Pulmonary artery endothelial cell (primary cell): ENCODE measurements at places on chromosomes 3 and 15. TPM values are rescaled to one million over a fixed set of nuclear protein-coding genes. Genes with fewer than 3 reads are reported as not detected.

- peak; percentile 5 for DNase-seq
Measured at GRCh38 chr3:190012314-190012782, 108.3 kb downstream of the P3H2 start.

GRCh38 chr3:135929670-135930069, 35.9 kb upstream of the PPP2R3A start:
- DNase-seq, result no peak

GRCh38 chr3:52897130-52898122, at the start of gene STIMATE:
Gene STIMATE (minus strand): TSS chr3:52897548. CDS start chr3:52897450, 98 bp downstream.
- no peak for DNase-seq

DNA sequence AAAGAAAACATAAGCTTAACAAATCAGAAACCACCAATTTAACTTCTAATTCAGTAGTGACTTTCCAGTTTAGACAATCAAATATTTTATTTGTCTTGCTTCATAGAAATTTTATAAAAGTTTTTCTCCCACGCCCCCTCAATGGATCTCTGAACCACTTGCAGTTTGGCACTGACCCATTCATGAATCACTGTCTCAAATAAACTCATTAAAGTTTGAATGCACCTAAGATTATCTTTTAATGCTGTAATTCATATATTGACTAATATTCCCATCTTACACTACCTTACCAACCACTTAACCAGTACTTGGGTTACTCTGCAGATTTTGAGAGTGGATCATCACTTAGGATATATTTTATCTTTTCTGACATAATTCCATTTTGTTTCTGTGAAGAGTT, 880.2 kb downstream of the OTOL1 start:
- no peak for DNase-seq

DNA sequence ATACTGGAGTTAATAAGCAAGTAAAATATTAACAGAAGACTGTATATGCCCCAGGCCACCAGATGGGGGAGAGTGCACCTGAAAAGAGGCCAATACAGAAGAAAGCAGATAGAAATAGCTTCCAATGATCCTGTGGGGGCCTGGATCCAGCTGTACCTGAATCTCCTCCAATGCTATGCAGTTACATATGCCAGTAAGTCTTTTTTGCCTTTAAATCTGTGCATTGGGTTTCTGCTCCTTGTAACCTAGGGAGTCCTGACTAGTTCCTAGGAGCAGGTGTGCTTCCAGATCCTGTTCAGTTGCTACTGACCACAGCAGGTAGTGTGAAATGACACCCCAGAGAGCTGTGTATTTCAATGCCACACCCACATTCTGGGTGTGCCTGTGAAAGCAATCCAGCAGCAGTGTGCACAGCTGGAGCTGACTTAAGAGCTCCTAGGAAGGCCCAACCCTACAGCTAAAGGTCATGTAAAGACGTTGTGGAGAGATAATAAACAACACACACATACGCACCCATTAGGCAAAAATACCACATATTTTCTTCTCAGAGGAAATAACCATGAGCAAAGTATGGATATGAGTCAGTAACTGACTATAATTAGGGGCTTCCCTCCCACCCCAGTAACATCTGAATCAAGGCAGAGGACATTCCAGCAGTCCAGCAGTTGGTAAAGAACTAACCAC, 62.2 kb upstream of the AKAP13 start:
- DNase-seq, result no peak

GRCh38 chr3:51401735-51402134, 10.7 kb downstream of the RBM15B start:
- no peak for DNase-seq

- no peak for DNase-seq
Measured at GRCh38 chr3:86814918-86815655, 175.9 kb downstream of the VGLL3 start.

- no peak for DNase-seq
Measured at GRCh38 chr3:185779461-185779860, 45.4 kb downstream of the IGF2BP2 start.

- DNase-seq, result no peak
Measured at GRCh38 chr3:184160456-184160855, 5.3 kb downstream of the DVL3 start.

- DNase-seq, result no peak
Measured at GRCh38 chr3:113021471-113021870, 30.7 kb downstream of the GTPBP8 start.

- no peak for DNase-seq
Measured at GRCh38 chr3:82558081-82558480, 796.6 kb upstream of the GBE1 start.

GRCh38 chr3:88641033-88641604, 466.3 kb upstream of the EPHA3 start:
- DNase-seq, result no peak

GRCh38 chr15:71566226-71566625, 244.1 kb upstream of the NR2E3 start:
- DNase-seq, result no peak

GRCh38 chr15:29867241-29868000, 45.2 kb upstream of the TJP1 start:
- no peak for DNase-seq

- peak; percentile 10 for DNase-seq
Measured at GRCh38 chr3:88031642-88032077, 27.1 kb downstream of the CGGBP1 start.

GRCh38 chr15:81087066-81087465, 47.0 kb upstream of the CFAP161 start:
- DNase-seq, result no peak

DNA sequence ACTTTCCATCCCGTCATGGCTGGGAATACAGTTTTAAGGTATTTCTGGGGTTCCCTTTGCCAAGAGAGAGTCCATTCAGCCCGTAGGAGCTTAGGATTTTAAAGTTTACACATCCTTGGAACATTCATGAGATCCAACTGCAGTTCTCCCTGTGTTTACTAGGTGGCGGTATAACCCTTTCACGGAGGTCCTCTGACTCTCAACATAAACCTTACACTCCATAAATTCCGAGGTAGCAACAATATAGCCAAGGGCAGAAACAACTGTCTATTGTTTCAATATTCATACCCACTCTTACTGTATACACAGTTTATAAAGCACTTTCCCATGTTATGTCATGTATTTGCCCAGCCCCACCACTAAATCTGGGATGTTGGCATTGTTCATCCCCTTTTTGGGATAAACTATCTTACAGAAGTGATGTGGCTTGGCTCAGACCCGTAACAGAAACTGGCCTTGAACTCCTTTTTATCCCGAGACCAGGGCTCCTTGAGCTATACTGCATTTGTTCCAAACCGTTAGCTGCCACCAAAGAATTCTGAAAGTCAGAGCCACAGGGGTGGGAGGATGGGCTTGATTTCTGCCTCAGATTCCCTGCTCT, 69.2 kb upstream of the COL6A5 start:
- DNase-seq, result peak; percentile 11

GRCh38 chr15:58361273-58361759, 70.5 kb upstream of the LIPC start:
- no peak for DNase-seq

GRCh38 chr3:152849996-152850578, 15.2 kb downstream of the P2RY1 start:
- DNase-seq, result no peak

Gene SKOR1
- 0.07 TPM in 2 replicates for total RNA-seq

Gene ADIPOQ
- not detected in 2 replicates for total RNA-seq

Gene ANKRD63
- 0.20 TPM in 1 of 2 replicates, not detected in the other for total RNA-seq

Gene SST
- not detected in 2 replicates for total RNA-seq

Gene SCAANT1
- not detected in 2 replicates for total RNA-seq

Gene CFAP161
- total RNA-seq, result 0.26 and 0.78 TPM in 2 replicates

Gene SEC62
- 39.5 and 78.8 TPM in 2 replicates for total RNA-seq

Gene CLDN11
- total RNA-seq, result 60.2 and 227 TPM in 2 replicates

Gene AGTR1
- not detected in 2 replicates for total RNA-seq

Gene PML
- 28.4 and 30.4 TPM in 2 replicates for total RNA-seq

Gene TPRG1
- total RNA-seq, result 0.13 TPM in 1 of 2 replicates, not detected in the other

Gene GNAT1
- total RNA-seq, result under 0.01 TPM in 1 of 2 replicates, not detected in the other
